SK-N-SH (cell line): ENCODE measurements at places on chromosomes 1 and 21.

DNA sequence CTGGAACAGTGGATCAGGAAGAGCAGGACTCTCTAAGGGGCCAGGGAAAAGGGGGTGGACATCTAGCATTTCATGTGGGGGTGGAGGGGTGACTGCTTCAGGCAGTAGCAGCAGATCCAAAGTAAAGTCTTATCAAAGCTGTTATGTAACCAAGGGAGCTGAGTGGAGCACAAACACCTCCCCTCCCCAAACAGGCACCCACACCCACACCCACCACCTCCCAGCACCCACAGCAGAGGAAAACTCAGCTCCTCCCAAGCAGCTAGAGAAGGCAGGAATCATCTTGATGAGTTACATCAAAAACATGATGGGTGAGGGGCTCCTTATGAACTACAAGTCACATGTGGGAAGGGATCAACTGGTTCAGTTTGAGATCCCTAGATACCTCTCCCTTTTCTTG, 6.0 kb downstream of the DLGAP3 start:
- peak; percentile 3 for DNase-seq

GRCh38 chr1:232773752-232774151, 31.5 kb upstream of the MAP10 start:
- DNase-seq: no peak

- DNase-seq: no peak
Measured at GRCh38 chr1:31198150-31198549, 41.5 kb downstream of the NKAIN1 start.

DNA sequence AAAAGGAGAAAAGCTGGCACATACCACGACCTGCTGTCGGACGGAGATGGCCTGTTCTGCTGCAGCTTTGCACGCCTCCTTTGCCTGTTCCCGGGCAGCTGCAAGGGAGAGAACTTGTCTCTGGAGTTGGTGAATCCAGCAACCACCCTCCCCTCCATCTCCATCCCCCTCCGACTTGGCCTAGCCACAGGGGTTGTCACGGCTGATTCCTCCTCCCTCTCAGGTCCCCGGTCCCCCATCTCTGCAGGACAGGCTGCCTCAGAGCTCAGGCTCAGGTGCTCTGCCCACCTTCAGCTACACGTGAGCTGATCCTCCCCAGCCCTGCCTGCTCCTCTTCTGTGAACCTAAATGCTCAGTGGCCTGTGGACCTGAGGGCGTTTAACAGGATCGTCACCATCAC, 11.1 kb upstream of the SRM start:
- no peak for DNase-seq

GRCh38 chr1:149888247-149888998, 10.9 kb upstream of the BOLA1 start:
- DNase-seq: peak; percentile 75

DNA sequence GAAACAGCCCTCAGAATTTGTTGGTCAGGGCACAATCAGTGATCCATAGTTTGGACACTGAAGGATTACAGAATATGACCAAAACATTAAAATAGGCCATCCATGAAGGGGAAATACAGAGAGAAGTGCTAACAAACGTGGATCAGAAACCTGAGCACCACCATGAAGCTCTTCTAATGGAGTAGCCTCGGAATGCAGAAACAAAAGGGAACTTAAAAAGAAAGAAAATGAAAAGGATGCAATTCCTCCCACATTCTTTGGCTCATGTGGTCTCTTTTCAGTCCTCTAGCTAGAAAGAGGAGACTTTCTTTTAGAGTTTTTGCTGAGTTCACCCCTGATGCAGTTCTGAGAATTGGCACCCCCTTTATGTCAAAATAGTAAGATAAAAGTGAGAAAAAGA, 989.8 kb upstream of the B3GALT2 start:
- DNase-seq: no peak

- DNase-seq: no peak
Measured at GRCh38 chr1:178057912-178058534, 35.9 kb upstream of the RASAL2 start.

- DNase-seq: no peak
Measured at GRCh38 chr1:100316622-100317021, 35.7 kb upstream of the CDC14A start.

GRCh38 chr1:225887030-225887314, 2.0 kb downstream of the LEFTY1 start:
- no peak for DNase-seq

- no peak for DNase-seq
Measured at GRCh38 chr1:77542813-77543420, 139.5 kb downstream of the ZZZ3 start.

GRCh38 chr1:65319141-65319540, 9.8 kb downstream of the DNAJC6 start:
- peak; percentile 12 for DNase-seq

DNA sequence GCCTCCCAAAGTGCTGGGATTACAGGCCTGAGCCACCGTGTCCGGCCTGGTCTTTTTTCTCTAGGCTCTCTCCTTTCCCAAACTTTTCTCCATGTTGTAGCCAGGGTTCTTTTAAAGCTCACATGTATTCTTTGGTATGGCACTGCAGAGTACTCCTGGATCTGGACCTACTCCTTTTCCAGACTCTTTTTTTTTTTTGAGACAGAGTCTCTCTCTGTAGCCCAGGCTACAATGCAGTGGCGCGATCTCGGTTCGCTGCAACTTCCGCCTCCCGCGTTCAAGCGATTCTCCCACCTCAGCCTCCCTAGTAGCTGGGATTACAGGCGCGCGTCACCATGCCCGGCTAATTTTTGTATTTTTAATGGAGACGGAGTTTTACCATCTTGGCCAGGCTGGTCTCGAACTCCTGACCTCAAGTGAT, 602 bp upstream of the MED18 start:
- DNase-seq: no peak

- no peak for DNase-seq
Measured at GRCh38 chr1:67137307-67137753, 2.6 kb upstream of the C1orf141 start.

GRCh38 chr1:112704934-112705627, 1.8 kb downstream of the RHOC start:
- DNase-seq: peak; percentile 71

DNA sequence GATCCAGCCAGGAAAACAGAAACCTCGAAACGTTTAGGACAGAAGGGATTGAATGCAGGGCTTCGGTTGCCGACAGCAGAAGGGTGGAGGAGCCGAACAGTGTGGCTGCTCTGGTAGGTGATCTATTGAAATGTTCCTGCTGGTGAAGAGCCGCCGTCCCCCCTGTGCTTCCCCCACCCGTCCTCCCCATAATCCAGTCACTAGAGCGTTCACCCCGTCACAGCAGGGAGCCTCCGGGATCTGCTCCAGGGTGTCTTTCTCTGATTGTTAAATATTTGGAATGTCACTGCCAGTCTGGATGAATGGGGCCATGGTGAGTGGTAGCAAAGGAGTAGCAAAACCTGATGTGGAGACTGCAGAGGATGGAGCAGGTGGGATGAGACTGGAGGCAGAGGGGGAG, 255.1 kb upstream of the CSF3R start:
- no peak for DNase-seq

- no peak for DNase-seq
Measured at GRCh38 chr21:43639470-43640353, 19.6 kb downstream of the HSF2BP start.

DNA sequence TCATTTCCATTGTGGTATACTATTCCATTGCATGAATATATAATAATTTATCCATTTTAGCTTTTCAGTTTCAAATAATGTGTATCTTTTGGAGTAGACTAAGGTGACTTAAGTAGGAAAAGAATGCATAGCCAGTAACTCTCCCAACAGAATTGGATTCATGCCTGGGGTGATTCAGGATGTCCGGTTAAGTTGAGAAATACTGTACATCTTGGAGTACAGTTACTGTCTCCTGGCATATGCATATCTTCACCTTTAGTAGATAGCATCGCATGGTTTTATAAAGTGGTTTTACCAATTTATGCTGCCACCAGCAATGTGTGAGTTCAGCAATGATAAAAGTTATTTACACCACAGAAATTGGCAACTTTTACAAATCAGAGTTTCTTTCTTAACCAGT, 18.6 kb upstream of the SLC6A9 start:
- DNase-seq: no peak

GRCh38 chr1:175552306-175552705, 191.1 kb downstream of the TNR start:
- no peak for DNase-seq

DNA sequence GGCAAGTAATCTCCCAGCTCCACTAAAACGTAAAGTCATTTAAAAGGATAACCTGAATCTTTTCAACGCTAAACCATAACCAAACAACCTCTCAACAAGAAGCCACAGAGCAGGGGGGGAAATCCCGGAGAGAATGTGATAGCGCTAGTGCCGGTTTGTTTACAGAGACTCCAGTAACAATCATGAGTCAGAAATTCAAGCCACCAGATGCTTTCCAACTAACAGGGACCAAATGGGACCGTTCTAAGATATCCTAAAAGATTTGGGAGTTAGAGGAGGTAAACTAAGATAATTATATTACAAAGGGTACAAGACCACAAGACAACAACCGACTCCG, 825 bp downstream of the DCAF8 start:
- peak; percentile 42 for DNase-seq

- no peak for DNase-seq
Measured at GRCh38 chr1:205580923-205581180, 51.0 kb downstream of the ELK4 start.

DNA sequence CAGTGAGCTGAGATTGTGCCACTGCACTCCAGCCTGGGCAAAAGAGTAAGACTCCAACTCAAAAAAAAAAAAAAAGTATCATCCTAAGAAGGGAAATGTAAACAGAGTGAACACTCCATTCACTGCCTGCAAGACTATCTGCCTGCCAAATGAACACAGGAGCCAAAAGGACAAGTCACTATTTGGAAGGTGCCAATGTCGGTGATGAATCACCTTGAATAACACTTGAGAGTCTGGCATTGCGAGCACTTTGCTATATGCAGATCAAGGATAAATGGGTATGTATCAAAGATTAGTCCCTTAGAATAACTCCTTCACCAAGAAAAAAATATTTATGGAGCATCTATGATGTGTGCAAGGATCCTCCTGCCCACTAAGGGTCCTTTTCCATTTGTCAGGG, 6.6 kb downstream of the UBR4 start:
- no peak for DNase-seq

DNA sequence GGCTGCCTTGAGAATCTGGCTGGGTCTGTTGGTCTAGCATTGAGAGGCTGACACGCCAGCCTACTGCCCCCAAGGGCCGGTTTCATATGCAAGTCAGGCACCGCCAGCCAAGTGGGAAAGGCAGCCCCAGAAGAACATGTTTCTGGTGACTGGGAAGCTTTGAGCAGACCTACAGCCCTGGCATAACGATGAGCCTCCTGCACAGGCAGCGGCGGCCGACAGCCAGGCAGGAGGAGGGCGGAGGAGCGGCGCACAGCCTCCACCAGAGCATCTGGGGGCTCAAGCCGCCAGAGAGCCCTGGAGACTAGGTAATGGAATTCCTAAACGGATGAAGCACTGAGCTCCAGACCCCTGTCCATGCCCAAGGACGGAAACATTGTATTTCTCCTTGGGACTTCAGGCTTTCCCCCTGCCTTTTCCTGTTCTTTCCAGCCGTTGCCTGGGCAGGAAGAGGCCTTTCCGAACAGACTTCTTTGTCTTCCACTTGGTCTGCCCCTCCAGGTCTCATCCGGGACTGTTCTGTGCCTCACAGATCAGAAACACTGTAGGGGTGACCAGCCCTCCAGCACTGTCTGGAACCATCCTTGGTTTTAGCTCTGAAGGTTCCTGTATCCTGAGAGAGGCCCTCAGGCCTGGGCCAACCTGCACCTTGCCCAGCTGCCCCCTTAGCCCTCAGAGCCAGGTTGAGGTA, 59.5 kb downstream of the IRF2BP2 start:
- DNase-seq: no peak

DNA sequence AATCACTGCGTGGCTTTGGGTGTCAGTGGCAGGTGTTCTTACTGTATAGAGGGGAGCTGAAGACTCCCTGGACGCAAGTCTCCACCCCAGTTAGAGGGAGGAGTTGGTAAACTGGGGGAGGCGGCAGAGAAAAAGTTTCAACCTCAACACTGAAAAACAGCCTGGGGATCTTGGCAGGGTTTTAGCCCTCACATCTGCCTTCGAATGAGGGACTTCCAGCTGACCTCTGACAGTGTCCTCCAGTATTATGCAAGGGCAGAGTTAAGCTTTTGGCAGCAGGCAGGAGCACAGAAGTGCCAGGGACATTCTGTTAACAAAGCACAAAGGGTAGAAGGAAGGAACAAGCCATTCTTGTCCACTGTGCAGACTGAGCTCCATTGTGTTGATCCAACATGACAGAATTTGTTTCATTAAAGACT, 41.2 kb upstream of the RAB4A start:
- no peak for DNase-seq

DNA sequence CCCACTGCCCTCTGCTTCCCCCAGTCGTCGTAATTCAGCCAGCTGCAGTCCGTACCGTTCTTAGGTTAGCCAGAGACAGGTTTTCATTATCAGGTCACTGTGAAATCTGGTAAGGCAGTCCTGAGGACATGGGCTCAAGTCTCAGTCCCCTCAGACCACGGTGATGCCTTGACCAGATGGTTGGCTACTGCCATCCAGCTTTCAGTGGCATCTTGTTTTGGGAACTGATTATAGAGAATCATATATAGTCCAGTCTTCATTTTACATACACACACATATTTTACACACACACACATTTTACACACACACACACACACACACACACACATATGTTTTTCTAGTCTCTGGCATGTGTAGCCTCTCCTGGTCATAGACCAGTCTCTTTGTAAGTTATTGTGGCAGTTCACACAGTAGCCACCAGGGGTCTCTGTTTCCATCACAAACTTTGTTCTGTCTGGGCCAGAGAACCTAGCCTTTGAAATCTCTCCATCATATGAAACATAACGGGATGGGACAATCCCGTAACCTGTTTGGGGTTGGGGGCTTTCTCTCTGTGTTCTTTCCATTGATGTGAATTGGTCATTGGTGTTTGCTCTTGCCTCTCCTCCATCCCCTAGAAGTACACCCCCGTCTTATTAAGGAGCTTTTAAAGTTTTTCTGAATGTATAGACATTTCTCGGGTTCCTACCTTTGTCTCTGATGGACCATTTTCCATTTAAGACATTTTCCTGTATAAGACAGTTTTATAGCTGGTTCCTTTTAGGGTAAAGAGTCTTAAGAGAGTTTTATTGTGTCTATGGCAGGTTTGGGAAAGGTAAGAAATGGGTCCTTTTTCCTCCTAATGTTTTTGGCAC, 8.4 kb upstream of the IKBKE start:
- DNase-seq: peak; percentile 76

DNA sequence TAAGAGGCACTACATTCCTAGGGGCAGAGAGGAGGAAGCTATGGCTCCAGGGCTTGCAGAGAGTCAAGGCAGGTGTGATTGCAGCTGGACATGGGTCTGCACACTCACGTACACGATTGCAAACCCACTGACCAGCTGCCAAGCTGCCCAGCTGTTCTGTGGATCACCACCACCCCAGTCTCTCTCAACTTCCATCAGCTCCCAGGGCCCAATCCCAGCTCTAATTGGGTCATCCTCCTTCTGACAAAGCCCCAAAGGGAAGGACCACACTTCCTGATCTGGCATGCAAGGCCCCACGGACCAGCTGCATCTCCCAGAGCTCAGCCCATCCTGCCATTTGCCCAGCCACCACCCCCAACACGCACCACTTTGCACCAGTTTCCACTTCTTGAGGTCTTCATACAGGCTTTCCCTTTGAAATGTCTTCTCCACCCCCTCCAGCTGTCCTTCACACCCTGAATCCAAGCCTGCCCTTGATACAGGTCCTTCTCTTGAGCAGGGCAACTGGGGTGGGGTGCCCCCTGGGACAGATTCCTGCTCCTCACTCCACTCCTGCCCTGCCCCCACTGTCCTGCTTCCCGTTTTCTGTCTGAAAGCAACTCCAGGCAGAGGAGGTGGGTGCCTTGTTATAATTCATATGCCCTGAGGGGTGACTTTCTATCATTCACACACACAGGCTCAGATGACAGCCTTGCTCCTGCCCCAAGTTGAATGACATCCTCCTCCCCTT, 179.4 kb upstream of the EDN2 start:
- no peak for DNase-seq
